ENCODE measurements at places on chromosomes 6 and 20. TPM values are rescaled to one million over a fixed set of nuclear protein-coding genes. Genes with fewer than 3 reads are reported as not detected.

The CPXM1 gene
- 0.12 TPM for total RNA-seq

The SERPINB1 gene
- 66.0 TPM for total RNA-seq

The LEMD2 gene
- total RNA-seq: 68.3 TPM

The BICRAL gene
- total RNA-seq: 25.4 TPM

The MICA gene
- 10.4 TPM for total RNA-seq

The APOBEC2 gene
- total RNA-seq: not detected

The LY6G6F gene
- not detected for total RNA-seq

The RIPOR3 gene
- total RNA-seq: not detected

The SLC13A3 gene
- 0.10 TPM for total RNA-seq

The SLC22A16 gene
- total RNA-seq: not detected

The MAS1 gene
- not detected for total RNA-seq

The PGBD1 gene
- total RNA-seq: 1.1 TPM

The CDSN gene
- total RNA-seq: not detected

The ULBP2 gene
- 3.4 TPM for total RNA-seq

The KIAA0408 gene
- 4.1 TPM for total RNA-seq

The MUC22 gene
- total RNA-seq: not detected

The C4B gene
- total RNA-seq: 3.5 TPM

The PHACTR3 gene
- not detected for total RNA-seq

The TP53TG5 gene
- 0.08 TPM for total RNA-seq

The KHDRBS2 gene
- total RNA-seq: not detected

The SENP6 gene
- 64.3 TPM for total RNA-seq

The DDX39B gene
- 423 TPM for total RNA-seq

The SLC39A7 gene
- 41.7 TPM for total RNA-seq

The DXO gene
- total RNA-seq: 17.9 TPM

The CALHM4 gene
- total RNA-seq: not detected

The SLC35D3 gene
- total RNA-seq: not detected

The MSH5 gene
- total RNA-seq: 47.7 TPM

The PNPLA1 gene
- not detected for total RNA-seq

The HLA-DQB2 gene
- not detected for total RNA-seq

The ANGPT4 gene
- total RNA-seq: not detected

The ZSCAN31 gene
- total RNA-seq: 1.0 TPM

The RIMS4 gene
- not detected for total RNA-seq
